ENCODE measurements at places on chromosomes 13 and 19.

DNA sequence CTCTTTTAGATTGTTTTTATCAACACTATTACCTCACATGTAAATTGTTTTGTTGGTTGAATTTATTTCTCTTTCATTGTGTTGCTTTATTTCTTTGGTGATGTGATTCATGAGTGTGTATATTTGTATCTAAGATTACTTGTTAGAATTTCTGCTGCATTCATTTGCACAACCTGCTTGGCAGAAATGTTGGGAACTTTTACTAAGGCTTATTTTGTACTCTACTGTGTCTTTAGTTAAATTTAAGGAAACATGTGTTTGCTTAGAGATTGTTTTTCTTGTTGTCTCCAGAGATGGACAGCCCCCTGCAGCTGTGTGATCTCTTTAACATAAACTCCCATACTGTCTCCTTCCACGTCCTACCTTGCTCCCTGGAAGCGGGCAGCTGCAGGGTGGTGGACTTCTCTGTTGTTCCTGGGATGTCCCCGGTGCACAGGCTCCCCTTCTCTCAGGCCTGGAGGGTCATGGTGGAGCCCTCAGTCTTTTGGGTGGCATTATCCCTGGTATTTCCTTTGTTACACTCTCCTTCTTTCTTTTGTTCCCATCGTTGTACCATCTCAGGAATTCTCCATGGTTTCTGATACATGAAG lies 212.0 kb upstream of the SPRY2 start:
- DNase-seq: no peak

DNA sequence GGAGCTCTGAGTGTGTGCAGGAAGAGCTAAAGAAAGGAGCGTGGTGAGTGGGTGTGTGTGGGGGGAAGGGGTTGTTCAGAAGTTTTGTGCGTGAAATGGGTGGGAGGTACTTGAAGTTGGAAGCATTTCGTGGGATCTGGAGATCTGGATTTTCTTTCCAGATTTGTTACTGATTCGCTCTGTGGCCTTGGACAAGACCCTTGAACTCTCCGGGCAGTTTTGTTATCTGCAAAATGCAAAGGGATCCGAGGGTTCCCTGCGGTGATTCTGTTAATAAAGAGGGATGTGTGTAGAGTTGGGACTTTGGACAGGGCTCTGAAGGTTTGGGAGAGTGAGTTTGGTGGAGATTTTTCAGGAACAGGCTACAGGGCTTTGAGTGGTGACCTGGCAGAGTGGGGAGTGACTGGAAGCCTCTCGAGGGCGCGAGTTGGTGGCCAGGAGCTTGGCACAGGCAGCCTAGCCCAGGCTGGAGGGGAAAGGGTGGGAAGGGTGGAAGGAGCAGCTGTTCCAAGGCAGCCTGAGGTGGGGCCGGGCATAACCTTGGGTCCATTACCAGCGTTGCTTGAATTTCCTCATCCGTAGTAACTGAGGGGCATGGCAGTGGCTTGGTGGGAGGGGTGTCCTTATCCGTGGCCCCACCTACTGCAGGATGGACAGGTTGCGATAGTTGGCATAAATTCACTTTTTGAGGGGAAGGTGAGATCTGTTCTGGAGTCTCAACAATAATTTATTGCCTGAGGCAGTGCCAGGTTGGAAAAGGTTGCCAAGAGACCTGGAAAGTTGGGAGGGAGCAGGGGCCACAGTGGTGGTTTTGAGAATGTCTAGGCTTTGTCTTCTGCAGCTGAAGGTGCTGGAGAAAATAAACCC lies 2.1 kb downstream of the ACTN4 start:
- no peak for DNase-seq

- no peak for DNase-seq
Observed at GRCh38 chr13:66492479-66492878, 737.7 kb downstream of the PCDH9 start.

DNA sequence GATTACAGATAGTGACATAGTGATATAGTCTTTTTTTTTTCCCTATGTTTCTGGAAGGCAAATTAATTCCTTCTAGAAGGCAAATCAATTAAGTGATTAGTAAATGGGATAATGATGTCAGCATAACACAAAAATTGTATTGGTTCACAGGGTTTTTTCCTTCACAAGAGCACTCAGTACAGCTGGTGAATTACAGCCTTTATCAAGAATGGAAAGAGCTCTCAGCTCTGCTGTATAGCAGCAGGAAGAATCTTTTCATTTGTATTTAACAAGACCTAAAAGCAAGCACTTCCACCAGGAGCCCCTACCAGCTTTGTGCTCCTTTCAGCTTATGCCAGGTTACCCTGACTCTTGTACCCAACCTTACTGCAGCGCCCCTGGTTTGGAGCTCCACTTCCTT lies 90.8 kb downstream of the SERP2 start:
- no peak for DNase-seq

DNA sequence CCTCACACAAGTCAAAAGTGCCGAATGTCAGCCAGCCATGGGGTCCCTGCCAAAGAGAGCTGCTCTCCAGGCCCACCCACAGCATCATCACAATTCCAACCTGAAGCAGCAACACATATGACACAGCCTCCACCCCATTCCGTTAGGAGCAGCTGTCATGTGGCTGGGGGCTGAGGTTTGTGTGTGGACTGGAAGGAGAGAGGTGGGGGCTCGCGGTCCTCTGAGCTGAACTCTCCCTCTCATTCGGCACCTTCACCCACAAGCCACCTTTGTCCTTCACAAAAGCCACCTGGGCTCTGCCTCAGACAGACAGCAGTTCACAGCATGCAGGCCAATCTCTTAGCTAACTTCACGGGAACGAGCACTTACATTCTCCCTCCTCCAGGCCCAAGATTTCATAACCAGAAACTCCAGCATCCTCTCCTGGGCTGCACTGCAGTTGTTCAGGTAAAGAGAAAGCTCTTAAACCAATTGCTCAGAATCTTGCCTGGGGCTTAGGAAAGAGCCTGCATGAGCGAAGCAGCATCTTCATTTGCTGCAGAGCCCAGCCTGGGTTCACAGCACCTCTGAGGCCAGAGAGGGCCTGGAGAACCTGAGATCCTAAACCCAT lies 7.2 kb downstream of the RAB20 start:
- DNase-seq: no peak

DNA sequence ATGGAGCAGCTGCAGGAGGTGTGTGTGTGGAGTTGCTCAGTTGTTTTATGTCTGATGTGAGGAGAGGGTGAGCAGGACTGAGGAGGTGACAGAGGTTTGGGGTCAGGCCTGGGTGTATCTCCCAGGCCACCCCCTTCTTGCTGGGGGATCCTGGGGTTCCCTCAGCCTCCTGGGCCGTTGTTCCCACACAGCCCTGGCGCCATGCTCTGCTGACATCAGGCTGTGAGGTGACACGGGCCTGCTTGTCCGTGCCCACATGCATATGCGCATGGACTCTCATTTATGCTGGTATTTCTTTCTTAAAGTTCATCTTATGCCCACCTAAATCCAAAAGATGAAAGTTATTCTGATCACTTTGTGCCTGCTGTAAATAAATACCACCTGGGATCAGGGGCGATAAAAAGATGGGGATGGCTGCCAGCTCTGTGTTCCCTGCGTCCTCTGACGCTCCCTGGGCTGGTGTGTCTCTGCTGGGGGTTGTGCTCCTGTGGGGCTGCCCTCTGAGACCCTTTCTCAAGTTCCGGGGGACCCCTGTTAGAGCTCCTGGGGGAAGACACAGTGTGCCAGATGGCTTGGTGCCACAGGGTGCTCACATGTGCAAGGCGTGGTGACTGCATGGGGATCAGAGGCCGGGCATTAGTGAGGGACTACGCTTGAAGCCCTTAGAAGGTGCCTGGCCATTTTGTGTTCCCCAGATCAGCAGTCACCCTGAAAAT lies 12.6 kb downstream of the NAXD start:
- DNase-seq: no peak

Measured in activated T-cell treated with anti-CD3 and anti-CD28 coated beads, Interleukin-2, amount 50 U/mL, for 72 hours (primary cell).